Cardiac fibroblast (primary cell): ENCODE measurements at places on chromosomes 5 and 9.
A peak's percentile ranks its signal among the peaks of the same experiment; 100 is the strongest.

DNA sequence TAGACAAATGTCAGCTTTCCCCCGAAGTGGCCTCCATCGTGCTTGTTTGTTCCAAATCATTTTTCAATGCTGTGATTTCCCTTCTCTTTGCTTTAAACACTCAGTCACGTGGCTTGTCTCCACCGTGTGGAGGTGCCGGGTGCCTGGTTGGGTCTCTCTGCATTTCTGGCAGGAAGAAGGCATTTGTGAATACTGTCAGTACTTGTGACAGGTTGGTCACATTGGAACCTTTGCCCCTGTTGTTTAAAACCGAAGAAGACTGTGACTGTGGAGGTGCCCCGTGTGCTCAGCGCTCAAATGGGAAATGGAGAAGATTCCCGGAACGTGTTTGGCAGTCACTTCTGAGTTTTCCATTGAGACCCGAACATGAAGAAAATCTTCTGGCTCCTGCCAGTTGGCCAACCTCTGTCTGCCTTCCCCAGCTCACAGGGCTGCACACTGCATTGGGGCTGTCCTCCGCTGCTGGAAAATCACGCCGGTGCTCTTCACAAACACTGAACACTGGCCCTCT, 74.6 kb downstream of the LMNB1 start:
- no peak for DNase-seq

DNA sequence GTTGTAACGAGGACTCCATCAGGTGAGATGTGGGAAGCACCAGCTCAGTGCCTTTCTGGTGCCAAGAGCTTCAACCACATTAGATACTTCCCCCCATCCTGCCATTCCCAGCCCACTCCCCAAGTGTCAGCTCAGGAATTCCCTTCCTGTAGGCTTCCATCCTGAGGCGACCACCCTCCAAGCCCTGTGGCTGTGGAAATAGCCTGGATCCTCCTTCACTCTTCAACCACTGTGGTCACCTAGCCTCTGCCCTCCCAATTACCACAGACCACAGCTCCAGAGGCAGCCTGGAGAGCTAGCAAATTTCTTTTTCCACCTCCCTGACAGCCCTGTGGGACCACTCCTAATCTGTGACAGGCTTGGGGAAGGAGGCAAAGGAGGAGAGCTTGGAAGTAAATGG, 219.8 kb upstream of the MAP3K1 start:
- DNase-seq = no peak

- DNase-seq = no peak
Measured at GRCh38 chr5:14737291-14737690, 72.8 kb downstream of the OTULIN start.

DNA sequence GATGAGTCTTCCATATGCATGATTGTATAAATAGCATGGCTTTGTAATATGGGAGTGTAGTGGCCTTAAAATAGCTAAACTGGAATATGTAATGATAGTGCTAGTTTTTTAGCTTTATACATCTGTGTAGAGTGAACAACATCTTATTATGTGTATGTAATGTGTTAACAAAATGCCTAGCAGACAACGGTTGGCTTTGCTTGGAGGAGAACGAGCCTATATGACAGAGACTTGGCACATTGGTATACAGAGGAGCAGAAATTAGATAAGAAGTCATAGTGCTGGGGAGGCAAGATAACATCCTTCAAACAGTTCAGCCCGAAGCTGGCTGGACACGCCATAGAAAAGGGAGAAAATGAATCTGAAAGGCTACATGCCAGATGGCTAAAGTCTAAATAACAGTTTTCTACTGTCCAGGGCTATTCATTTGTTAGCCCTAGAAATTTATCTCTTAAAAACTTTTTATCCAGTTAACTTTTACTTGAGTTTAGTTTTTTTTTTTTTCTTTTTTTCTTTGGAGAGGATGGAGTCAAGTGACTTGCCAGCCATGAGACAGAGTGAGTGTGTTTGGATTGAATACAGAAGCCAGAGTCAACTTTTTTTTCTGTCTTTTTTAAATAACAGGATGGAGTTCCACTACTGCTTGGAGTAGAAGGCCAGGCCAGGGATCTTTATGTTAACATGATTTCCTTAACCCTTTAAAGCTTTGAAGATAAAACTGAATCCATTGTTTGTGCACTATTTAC, 214.4 kb upstream of the ACTBL2 start:
- peak; percentile 73 for DNase-seq

DNA sequence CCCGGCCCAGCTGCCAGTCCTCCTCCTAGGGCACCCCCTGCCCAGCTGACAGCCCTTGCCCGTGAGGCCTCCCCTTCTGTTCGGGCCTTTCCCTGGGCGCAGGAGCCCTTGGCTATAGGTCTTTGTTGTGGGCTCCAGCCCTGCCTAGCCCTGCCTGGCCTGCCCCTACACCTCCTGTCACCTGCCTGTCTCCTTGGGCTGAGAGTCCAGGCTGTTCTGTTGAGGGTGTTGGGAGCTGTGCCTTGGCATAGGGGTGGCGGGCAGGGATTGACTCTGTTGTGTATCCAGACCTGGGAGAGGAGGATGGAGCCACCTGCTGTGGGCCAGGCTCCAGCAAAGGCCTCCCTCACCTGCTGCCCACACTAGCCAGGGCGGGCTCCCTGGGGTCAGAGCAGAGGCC, 11.6 kb downstream of the FCN2 start:
- DNase-seq = no peak

GRCh38 chr5:103428923-103429322, 133.7 kb downstream of the NUDT12 start:
- no peak for DNase-seq

DNA sequence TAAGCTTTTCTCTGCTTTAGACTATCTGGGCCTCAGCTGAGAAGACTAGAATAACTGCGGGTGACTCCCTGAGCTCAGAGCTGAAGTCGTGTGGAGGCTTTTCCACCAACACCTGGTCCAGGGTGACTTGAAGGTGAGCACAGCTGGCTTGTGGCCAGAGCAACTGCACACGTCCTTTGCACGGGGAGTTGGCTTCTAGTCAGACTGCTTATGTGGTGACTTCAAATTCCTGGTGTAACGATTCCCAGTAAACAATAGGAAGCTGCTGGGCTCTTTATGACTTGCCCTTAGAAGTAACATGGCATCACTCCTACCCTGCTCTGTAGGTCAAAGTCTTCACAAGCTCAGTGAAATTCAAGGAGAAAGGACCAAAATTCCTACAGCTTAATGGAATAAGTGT, 800.6 kb upstream of the CDH6 start:
- DNase-seq = no peak

DNA sequence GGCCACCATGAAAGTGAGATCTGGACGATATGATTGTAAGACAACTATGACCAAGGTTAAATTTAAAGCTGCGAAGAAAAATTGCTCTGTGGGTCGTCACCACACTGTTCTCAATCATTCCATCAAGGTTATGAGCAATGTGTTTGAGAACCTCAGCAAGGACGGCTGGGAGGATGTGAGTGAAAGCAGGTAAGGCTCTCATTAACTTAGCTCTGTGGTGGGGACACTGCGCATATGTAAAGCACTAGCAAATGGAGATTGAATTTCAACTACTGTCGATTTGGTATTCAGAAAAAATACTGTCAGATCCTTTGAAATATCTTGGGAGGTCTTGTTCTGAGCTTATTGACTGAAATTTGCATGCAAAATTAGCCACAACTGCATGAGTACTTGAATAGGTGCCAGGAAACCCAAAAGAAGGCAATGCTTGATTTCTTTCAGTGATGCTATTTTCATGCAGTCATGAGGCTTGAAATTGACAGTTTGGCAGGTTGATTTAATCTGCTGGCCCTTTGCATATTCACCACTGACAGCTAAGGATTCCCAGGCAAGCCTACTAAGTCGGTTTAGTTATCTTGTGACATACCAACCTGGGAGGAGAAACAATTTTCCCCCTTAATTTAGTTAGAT, 183.9 kb upstream of the SH3GL2 start:
- no peak for DNase-seq

- DNase-seq = no peak
Measured at GRCh38 chr9:130576176-130576575, 3.2 kb upstream of the FUBP3 start.

GRCh38 chr9:103991001-103991400, 103.1 kb upstream of the SMC2 start:
- DNase-seq = no peak

DNA sequence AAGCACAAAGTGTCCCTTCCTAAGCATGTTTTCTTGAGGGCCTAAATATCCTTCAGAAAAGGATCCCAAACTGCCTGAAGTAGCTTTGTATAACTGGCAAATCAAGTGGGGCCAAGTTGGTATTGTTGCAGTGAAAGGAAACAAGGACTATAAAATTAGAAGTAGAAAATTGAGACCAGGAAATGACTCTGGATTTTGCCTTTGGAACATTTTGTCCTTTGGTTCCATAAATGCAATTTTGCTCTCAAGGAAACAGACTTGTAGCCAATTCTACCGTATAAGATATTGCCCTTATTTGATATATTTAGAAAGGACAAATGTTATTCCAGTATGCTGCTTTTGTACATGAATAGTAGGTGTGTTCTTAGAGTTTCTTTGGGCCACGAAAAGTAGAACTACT, 34.4 kb downstream of the RABGAP1 start:
- DNase-seq = no peak

DNA sequence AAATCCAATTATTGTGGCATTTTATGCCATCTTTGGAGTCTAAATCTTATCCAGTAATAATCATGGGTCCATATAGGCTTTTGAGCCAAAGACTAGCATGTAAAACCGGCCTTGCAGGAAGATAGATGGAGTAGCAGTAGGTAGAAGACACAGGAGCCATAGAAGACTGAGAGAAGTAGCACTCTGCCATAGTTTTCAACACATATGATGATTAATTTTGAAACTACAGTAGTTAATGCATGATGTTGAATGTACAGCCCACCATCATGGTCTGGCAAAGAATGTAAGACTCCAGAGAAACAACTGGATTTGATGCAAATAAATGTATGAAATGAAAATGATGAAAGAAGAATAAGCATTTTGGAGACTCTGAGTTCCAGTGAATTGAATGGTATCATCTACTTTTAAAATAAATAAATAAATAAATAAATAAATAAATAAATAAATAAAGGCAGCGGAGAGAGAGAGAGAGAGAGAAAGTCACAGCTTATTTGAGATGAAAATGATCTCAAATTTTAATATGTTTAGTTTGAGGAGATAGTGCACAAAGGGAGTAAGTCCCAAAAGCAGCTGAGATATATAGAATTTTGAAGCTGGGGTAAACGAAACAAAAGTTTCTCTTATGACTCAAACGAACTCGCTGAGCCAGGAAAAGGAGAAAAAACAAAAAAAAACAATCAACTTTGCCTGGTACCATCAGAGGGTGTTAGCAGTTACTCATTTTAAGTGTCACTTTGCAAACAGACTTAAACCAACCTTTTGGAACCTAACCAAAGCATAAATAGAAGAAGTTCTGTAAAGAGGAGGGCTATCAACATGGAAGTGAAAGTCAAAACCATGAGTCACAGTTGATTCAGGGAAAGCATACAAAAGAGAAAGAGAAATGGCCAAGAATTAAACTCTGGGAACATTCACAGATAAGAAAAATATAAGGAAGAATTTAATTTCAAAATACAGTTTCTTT, 388.7 kb downstream of the CETN3 start:
- peak; percentile 97 for DNase-seq

- DNase-seq = peak; percentile 89
Measured at GRCh38 chr9:121557581-121558447, 58.2 kb upstream of the GGTA1 start.

GRCh38 chr5:53997736-53998627, 312.4 kb downstream of the ARL15 start:
- no peak for DNase-seq

DNA sequence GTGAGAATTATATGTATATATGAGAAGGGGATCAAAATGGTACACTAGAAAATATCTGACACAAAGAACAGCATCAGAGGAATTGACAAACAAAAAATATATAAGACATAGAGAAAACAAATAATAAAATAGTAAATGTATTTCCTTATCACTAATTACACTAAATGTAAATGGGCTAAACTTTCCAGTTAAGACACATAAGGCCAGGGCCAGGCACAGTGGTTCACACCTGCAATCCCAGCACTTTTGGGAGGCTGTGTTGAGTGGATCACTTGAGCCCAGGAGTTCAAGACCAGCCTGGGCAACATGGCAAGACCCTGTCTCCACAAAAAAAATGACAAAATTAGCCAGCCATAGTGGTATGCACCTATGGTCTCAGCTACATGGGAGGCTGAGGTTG, 8.5 kb downstream of the FBXL17 start:
- DNase-seq = no peak

GRCh38 chr5:135487037-135487395, 34.9 kb upstream of the TIFAB start:
- no peak for DNase-seq

GRCh38 chr5:133322743-133323142, 270.9 kb downstream of the HSPA4 start:
- no peak for DNase-seq

DNA sequence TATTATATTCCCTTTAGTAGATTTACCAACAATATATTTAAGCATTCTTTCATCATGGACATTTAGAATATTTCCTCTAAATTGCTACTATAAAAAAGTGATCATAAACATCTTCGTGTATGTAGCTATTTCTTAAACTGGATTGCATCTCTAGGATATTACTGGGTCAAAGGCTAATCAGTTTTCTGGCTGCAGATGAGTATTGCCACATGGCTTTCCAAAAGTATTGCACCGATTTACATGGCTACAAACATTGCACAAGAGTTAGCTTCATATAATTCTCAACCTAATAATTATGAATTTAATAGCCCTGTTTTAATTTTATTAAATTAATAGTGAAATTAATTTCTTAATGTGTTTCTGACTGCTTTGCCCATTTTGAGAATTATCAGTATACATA, 183.4 kb downstream of the DMRT2 start:
- peak; percentile 15 for DNase-seq

GRCh38 chr5:62587737-62588136, 9.1 kb downstream of the LRRC70 start:
- peak; percentile 44 for DNase-seq

GRCh38 chr9:16360247-16360646, 510.2 kb downstream of the BNC2 start:
- DNase-seq = no peak

- DNase-seq = peak; percentile 93
Measured at GRCh38 chr9:98315551-98316060, 60.2 kb upstream of the TBC1D2 start.

DNA sequence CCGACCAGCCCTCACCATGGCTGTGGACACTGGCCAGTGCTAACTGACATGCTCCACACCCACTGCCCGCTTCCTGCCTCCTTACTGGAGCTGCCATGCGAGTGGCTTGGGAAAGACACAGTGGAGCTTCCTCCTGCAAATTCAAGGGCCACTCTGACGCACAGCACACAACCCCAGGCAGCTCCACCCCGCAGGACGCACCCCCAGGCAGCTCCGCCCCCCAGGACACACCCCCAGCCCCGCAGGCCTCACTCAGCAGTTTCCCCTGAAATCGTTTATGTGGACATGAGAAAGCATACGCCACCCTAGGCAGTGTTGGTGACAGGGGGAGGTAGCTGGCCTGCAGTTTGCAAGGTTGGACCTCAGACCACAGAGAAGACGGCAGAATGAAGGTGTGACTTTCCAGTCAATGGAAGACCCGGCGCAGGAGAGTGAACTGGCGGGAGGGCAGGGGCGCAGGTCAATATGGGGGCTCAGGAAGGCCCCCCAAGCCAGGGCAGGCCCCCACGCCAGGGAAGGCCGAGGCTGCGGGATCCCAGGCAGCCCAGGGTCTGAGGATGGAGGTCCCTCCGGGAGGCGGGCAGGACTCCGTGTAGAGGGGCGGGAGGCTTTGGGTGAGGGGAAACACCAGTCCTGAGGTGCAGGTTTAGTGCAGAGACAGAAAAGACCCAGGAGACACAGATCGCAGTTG, 21.6 kb downstream of the LPCAT1 start:
- DNase-seq = no peak
